ENCODE measurements at places on chromosomes 1 and 21. TPM values are rescaled to one million over a fixed set of nuclear protein-coding genes. Genes with fewer than 3 reads are reported as not detected.
A peak's percentile ranks its signal among the peaks of the same experiment; 100 is the strongest.

BRDT gene
- total RNA-seq: not detected

DNA sequence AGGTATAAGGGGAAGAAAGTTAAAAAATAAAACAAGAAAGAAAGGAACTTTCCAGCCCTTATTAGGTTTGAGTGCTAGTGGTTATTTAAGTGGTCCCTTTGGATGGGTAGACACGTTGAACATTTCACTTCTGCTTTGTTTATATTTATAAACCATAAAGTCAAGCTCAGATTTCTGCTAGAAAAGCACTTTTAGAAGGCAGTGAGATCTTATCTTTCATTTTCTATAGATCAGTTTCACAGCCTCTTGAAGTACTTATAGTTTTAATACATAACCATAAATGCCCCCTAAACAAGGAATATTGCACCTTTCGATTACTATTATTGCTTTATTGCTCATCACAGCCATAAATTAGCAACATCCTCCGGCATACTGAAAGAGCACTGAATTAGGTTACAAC, 446.8 kb upstream of the PLXNA2 start:
- DNase-seq: no peak

TRAPPC10 gene
- total RNA-seq: 14.6 TPM

GRCh38 chr1:242651817-242652216, 127.3 kb upstream of the PLD5 start:
- DNase-seq: no peak

DNA sequence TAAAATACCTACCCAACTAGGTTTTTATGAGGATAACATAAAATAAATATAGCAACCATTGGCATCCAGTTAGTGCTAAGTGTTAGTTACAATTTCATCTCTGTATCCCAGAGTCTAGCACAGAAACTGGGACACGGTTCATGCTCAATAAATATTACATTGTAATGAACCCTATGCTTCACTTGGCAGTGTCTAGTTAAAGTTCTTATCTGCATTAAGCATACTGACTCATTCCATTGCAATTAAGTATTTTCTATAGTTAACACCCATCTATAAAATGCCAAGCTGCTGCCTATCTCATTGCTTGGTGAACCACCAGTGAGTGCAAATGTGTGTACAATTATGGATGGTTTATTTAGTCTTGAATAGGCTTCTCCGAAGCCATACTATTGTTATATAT, 15.2 kb downstream of the CHML start:
- DNase-seq: no peak

SLC37A1 gene
- 8.3 TPM for total RNA-seq

DNA sequence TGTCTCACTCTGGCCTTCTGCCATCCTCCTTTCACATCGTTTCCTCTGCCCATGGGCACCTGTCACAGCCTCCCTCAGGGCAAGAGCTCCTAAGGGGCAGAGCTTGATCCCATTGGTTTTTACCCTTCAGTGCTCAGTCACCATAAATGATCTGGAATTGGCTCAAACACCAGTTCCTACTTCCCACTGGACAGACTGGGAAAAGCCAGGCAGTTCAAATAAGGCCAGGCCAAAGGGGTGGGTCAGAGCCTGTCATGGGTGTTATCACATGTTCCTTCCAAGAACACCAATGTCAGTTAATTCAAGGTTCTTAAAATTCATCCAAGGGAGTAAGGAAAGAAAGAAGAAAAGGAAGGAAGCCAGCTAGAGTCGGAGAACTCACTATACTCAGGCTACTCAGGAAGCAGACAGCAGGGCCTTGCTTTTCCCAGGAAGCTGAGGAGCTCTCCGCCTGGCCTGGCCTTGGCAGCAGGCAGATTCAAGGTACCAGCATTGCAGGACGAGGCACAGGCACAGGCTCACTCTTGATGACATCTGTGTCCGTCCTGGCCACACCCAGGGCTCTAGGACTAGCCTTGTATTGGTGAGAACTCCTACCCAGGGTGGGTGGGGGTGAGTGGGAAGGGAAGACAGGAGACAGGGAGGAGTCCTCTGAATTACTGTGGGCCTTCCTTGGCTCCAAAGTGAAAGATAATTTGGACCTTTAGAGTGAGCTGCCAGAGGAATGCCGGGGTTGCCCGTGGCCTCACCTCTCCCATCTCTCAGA, 32.2 kb upstream of the ARTN start:
- peak; percentile 17 for DNase-seq

DNA sequence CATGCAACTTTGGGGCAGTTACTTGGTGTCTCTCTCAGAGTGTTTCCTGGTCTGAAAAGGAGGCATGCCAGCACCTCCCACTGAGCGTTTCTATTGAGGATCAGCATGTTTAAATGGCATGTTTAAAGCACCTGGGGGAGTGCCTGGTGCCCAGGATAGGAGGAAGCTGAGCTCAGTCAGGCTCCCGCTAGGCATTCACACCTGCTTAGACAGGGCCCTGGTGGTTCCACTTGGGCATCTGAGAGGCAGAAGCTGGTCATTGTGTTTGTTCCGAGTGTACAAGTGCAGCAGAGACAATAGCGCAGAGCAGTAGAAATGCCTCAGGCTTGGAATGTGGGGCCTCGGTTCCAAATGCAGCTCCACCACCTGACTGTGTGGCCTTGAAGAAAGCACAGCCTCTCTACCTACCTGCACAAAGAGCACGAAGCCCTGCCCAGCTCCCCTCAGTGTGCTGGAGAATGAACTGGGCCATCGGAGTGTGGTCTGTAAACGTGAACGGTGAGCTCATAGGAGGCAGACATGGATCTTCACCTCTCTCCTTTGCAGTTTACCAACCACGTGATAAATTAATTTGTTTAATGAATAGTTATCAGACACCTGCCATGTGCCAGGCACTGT, 20.3 kb upstream of the TMEM222 start:
- no peak for DNase-seq

C1orf115 gene
- total RNA-seq: 92.7 TPM

GRCh38 chr1:23904748-23905357, 8.3 kb downstream of the CNR2 start:
- no peak for DNase-seq

DNA sequence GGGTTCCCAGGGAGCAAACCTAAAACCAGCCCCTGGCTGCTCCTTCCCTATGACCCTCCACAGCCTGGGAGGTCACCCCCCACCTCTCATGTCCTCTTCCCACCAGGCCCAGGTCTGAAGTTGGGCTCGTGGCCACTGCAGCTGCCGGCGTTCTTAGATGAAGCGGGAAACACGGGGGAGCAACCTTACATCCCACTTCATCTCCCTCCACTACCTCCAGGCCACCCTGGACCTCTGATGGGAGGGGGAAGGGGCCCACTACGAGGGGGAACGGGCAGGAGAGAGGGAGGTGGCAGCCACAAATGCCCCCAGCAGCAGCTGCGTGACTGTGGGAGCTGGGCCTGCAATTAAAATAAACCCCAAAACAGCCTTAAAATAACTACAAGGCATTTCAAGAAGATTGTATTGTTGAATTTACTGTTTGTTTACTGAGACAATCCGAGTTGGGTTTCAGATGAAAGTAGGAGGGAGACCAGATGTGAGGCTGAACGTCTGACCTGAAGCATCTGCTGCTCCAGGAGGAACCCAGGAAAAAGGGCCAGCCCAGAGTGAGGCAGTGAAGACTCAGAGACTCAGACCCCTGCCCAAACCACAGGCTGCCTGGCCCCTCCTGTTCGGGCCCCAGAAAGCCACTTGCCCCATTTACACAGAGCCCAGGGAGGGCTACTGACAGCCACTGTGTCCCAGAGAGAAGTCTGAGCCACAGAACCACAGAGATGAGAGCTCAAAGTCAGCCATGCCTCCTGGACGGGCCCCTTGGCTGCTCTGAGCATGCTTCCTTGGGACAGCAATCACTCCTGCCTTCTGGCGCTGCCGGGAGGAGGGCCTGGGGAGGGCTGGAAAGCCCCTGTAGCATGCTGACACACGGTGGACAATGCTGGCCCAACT, 59.8 kb downstream of the GLIS1 start:
- DNase-seq: no peak

OXCT2 gene
- total RNA-seq: 4.2 TPM

PLK3 gene
- total RNA-seq: 10.0 TPM
